ENCODE measurements at places on chromosomes 12 and 14.

DNA sequence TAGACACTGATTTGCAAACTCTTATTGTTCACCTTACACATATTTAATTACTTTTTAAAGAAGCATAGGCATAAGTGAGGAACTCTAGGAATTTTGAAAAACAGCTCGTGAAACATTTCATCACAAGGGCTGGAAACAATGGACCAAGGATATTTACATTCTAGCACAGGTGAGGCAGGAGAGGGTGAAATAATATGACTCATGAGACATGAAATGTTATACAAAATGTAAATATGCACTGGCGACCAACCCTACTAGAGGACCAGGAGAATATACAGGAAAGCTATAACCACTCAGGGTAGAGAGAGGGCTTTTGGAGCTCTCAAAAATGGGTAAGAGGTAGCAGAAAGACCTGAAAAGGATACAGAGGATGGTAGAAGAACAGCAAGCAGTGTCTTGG is 115.3 kb downstream of the PTGER2 start:
- no peak for DNase-seq

- DNase-seq = no peak
Observed at GRCh38 chr12:71870416-71870815, 30.9 kb downstream of the TBC1D15 start.

- DNase-seq = no peak
Observed at GRCh38 chr14:90342327-90342726, 10.6 kb upstream of the NRDE2 start.

DNA sequence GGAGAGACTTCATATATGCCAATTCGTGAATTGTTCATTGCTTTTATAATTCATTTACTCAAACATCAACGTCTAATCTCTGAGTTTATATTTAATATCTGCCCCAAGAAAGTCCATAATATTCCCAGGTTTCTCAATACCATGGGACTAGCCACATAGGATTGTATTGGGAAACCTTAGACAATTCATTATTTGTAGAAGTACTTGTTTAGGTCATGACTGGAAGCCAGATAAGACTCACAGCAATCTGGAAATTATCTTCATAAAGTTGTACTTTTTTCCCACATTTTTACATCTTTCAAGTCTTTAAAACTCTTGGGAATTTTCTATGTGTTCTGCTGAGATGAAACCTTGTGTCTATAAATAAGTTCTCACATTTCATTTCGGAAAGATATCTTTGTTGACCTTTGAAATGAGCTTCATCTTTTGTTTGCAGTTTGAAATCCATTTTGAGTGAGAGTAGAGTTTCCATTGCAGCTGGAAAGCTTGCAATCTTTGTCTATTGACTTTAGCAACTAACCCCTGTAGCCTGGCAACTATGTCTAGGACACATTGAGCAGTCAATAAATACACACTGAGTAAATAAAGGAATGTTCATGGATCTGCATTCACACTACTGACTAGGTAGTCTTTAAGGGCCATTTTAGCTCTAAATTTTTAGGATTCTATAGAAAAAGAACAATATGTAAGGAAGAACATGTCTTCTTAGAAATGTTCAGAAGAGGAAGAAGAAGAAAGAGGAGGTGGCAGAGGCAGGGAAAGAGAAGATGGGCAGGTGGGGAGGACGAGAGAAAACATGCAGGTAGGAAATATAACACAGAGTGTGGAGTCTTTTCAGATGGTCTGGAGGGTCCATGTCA is 154.4 kb downstream of the LRIG3 start:
- DNase-seq = no peak

GRCh38 chr14:101315802-101316296 is 245.4 kb upstream of the DIO3 start:
- no peak for DNase-seq

DNA sequence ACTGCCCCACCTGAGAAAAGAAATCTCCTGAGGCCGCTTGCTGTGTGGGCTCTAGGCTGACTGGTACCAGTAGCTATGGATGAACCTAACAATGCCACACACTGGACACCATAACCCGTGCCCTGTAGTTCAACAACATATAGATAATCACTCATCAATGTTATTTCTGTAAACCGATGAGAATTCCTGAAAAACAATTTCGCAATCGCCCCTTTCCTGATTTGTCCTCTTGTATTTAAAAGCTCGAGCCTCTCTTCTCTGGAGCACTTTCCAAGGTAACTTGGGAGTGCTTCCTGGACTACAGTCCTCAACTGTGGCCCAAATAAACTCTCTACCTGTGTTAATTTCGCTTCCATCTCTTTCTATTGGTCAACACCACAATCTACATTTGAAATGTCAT is 26.1 kb upstream of the PPP2R5C start:
- no peak for DNase-seq

GRCh38 chr14:94395282-94395887 is 7.0 kb upstream of the SERPINA1 start:
- no peak for DNase-seq

GRCh38 chr12:5969974-5970690 is 25.1 kb upstream of the ANO2 start:
- no peak for DNase-seq

DNA sequence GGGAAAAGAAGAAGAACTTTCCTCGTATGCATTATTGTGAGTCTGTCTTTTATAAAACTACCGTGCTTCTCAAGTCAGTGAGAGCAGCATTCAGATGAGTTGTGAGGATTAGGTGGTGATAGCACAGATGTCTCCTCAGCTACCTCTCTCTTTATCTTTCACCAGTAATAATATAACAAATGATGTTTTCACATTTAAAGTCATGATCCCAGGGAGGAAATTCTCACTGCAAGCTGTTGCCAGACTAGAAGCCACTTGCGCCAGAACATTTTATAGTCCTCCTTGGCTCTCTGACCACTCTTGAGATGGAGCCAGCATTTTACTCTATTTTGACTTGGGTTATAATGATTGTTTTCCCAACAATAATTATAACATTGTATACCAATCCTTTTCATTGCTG is 443.1 kb downstream of the AEBP2 start:
- DNase-seq = no peak

DNA sequence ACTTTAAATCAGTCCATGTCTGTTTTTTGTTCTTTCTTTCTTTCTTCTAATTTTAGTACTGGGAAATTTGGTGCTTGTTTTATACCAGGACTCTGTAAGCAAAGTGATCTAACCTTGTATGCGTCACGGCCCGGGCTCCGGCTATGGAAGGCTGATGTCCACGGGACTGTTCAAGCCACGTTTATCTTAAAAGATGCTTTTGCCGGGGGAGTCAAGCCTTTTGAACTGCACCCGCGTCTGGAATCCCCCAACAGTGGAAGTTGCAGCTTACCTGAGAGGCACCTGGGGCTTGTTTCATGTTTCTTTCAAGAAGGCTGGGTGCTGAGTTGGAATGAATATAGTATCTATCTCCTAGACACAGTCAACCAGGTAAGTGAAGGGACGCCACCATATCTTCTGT is 62.2 kb downstream of the TECPR2 start:
- no peak for DNase-seq

- peak; percentile 28 for DNase-seq
Observed at GRCh38 chr14:54567224-54567638, 303 bp downstream of the SAMD4A start.

- no peak for DNase-seq
Observed at GRCh38 chr14:96830946-96831345, 33.8 kb downstream of the VRK1 start.

GRCh38 chr12:68326716-68327115 is 5.4 kb downstream of the MDM1 start:
- DNase-seq = no peak

DNA sequence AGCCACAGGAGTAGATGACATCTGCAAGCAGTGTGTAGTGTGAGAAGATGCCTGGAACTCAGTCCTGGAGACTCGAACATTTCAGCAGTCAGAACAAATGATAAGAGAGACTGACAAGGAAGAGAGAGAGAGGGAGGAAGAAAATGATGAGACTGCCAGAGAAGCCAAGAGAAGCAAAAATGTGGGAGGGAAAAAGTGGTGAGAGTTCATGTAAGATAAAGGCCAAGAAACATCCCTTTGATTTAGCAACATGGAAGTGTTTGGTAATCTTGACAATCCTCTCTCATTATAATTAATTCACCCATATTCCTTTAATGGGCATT is 42.6 kb downstream of the LIMA1 start:
- DNase-seq = no peak

DNA sequence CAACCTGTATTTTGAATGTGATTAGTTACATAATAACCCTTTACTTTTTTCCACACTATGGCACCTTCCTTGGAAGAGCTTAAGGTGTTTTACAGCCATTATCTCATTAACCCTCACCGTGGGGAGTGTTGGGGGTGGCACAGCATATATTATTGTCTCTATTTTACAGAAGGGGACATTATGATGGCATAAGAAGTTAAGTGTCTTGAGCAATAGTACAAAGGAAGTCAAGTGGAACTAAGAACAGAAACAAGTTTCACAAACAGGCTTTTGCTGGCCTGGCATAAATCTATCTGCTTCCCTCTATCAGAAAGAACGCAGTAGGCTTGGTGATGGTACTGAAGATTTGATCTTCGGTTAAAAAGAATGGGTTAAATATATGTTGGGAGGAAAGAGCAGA is 169.7 kb upstream of the OTX2 start:
- no peak for DNase-seq

DNA sequence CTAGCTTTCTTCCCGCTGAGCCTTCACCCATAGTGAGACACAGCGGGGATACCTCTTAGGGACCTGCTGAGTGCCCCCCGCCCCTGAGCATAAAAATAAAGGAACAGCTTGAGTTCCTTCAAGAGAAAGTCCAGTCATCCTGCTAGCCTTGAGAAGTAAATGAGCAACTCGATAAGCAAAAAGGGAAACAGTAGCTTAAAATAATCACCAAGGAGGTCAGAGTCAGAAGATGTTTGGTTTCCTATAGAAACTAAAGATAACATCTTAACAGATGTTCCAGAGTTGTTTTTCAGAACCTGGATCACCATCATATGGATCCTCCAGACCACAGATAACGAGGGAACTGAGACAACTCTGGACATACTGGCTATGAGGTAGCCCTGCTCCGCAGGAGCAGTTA is 94.0 kb downstream of the BCAT1 start:
- DNase-seq = no peak

DNA sequence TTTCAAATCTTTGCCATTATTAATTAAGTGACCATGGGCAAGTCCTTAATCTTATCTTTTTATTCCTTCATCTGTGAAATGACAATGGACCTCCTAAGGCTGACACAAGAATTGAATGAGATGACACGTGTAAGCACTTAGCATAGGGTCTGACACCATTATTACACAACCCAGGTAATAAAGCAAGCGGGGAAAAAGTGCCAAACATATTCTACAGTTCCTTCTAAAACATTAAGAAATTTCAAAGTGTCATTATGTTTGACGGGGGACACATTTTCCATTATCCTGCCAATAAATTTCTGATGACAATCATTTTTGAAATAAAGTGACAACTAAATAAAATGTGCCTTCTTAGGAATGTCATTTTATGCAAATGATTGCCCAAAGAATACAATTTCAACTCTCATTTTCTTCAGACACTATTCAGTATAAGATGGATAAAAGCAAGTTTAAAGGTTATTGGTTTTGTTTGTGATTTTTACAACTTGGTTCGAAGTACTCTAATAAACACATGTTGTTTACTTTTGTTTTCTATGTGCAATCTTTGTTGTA is 3.0 kb downstream of the ANKS1B start:
- DNase-seq = no peak

DNA sequence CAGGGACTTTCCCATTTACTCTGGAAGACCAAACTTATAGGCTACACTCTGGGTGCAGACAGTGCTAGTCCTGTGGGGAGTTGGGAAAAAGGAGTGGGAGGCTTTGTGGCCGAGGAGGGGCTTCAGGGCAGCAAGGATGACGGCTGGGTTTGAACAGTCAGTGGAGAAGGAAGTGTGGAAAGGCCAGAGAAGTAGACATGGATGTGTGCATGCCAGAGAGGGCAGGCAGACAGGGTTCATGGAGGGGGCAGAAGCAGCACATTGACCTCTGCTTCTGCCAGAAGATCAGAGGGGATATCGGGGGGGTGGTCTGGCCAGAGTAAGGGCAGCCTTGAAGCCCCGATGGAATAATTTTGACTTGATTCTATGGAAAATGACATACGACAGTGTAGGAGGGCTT is 27.2 kb upstream of the KCNA5 start:
- no peak for DNase-seq

DNA sequence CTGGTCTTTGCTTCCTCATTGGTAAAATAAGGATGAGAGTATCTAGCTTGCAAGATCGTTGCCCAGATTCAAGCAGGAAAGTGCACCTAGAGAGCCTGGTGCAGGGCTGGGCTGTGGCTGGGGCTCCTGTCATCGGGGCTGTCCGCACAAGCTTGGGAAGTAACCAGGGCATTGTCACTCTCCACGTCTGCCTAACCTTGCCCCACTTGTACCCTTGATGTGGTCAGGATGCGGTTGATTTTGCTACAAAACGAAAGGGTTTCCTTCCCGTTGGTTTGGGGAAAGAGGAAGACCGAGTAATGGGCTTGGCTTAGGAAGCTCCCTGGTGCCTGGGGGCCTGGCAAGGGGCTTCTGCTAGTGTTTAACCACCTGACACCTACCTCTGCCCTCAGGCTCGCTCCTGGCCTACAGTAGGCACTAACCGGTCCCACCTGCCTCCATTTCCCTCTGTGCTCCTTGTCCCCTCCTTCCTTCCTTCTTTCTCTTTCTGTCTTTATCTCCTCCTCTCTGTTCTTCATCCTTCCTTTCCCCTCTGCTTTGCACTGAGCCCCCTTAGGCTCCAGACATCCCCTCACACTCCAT is 21.8 kb downstream of the MVK start:
- no peak for DNase-seq

GRCh38 chr12:109449845-109450532 is 27.1 kb downstream of the KCTD10 start:
- no peak for DNase-seq

DNA sequence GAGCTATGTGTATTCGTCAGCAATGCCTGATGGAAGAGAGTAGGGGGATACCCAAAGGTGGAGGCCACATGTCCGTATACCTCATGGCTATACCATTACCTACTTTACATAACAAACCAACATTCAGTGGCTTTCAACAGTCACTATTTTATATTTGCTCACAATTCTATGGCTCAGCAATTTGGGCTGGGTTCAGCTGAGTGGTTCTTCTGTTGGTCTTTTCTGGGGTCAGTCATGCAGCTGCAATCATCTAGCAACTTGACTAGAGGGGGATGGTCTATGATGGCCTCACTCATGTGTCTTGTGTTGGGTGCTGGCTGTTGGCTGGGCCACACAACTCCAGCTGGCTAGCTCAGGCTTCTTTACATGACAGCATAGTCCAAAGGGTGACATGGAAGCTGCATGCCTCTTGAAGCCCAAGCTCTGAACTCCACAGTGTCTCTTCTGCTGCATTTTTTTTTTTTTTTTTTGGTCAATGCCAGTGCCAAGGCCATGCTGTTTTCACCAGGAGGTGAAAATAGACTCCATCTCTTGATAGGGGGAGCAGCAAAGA is 53.7 kb downstream of the RIN3 start:
- DNase-seq = no peak

GRCh38 chr14:65208548-65208947 is 106.2 kb upstream of the MAX start:
- no peak for DNase-seq

DNA sequence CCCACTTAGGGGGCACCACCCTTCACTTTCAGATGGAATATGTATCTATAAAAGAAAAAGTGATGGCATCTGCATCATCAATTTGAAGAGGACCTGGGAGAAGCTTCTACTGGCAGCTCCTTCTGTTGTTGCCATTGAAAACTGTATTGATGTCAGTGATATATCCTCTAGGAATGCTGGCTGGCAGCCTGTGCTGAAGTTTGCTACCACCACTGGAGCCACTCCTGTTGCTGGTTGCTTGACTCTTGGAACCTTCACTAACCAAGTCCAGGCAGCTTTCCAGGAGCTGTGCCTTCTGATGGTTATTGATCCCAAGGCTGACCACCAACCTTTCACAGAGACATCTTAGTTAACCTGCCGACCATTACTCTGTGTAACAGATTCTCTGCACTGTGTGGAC is 44.7 kb downstream of the RIMKLB start:
- DNase-seq = no peak
